ENCODE measurements at places on chromosomes 4 and X.

DNA sequence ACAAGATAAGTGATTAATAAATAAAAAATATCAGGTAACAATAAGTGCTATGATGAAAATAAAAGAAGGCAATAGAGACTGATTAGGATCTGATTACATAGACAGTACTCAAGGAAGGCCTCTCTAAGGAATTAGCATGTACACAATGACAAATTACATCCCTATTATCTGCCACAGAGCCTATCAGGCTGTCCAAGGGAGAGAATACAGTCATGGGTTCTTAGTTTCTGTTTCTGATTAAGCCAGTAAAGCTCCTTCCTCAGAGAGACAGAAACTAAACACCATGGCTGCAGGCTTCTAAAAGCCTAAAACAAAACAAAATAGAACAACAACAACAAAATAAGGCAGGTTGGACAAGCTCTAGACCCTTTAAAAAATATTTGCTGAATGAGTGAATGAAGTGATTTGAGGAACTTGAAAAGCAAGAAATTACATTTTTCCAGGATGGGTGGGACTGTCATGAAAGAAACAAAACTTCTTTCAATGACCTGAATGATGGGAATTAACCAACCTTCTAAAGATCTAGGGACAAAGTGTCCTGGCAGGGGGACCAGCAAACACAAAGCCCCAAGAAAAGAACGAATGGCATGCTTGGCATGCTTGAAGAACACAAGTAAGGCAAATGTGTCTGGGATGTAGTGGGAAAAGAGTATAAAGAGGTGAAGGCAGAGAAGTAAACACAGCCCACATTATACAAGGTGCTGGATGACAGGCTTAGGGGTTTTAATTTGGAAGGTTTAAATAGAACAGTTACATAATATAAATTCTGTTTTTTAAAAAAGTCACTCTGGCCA is 44.1 kb downstream of the NAA11 start:
- DNase-seq: no peak

DNA sequence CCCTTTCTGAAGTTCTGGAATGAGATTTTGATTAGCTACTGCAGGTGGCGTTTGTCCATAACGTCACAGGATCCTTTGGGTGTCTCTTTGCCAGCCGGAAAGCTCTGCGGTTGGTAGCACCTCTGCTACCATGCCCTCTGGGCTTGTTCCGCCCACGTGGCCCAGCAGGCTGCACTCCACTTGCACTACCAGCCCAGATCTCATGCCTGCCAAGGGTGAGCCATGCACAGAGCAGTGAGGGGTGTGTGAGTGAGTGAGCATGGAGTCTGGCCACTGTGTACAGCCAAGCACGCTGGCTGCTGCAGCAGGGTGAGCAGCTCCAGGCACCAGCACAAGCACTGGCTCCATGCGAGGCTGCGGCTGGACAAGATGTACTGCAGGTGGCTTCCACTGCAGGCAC is 6.6 kb upstream of the HNRNPD start:
- no peak for DNase-seq

DNA sequence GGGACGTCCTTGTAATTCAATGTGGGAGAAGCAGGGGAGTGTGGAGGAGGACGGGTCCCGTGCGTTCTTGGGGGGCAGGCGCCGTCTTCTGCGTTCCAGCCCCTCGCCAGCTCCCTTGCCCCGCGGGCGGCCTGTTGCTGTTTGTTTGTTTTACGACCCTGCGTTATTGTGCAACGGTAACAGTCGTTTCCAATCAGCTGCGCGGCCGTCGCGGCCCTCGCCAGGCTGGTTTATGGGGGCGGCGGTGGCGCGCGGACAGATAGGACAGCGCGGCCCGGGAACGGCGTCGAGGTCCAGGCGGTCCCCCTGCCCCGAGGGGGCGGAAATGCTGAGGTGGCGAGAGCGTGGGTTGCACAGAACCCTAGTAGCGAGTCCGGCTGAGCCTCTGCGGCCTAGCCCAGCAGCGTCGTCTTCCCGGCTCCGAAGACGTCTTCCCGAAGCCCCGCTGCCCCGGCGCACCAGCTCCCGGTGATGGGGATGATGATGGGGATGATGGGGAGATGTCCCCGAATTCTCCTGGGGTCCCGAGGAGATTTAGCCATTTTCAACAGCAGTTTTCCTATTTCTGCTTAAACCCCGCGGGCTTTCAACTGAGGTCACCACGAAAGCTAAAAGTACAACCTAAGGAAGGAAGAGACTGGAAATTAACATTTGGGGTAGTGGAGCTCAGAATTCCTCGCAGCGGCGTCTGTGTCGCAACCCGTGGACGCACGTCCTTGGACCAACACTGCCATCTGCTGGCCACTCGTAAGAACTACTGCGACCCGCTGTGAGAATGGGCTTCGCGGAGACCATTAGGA is 4.8 kb downstream of the PDGFRA start:
- peak; percentile 63 for DNase-seq

- no peak for DNase-seq
Measured at GRCh38 chrX:118948270-118948669, 26.1 kb upstream of the LONRF3 start.

DNA sequence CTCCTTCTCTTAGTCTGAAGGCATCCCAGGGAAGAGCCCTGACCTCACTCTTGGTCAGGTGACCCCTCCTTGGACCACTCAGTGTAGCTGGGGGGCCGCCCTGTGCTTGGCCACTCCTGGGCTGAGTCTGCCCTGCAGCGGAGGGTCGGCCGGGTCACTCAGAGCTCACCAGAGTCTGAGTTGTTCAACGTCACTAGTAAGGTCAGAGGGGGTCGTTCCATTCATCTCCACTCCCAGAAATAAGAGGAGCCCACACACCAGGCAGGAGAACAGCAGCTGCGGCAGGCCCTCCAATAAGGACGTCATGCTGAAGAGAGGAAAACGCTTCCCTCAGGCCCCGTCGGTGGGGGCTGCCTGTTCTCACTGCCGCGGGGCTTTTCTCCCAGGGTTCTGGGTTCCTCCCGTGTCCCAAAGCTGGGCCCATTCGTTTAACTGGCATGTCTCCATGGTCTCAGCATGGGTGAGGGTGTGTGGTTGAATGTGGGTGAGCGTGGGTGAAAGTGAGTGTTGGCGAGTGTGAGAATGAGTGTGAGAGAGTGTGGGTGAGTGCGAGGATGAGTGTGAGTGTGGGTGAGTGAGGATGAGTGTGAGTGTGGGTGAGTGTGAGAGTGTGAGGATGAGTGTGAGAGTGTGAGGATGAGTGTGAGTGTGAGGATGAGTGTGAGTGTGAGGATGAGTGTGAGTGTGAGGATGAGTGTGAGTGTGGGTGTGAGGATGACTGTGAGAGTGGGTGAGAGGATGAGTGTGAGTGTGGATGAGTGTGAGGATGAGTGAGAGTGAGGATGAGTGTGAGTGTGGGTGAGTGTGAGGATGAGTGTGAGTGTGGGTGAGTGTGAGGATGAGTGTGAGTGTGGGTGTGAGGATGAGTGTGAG is 47.7 kb downstream of the ING2 start:
- no peak for DNase-seq
